ENCODE measurements at places on chromosomes 16 and 17. TPM values are rescaled to one million over a fixed set of nuclear protein-coding genes. Genes with fewer than 3 reads are reported as not detected.

The SLFN12 gene
- total RNA-seq = 16.6 TPM

The LRRC37A gene
- total RNA-seq = 6.8 TPM

The MYCBPAP gene
- 3.5 TPM for total RNA-seq

The GRB7 gene
- total RNA-seq = 28.8 TPM

The PRSS8 gene
- 107 TPM for total RNA-seq

The ITGB4 gene
- total RNA-seq = 14.8 TPM

The ASGR2 gene
- 3.0 TPM for total RNA-seq

The MYH3 gene
- 5.6 TPM for total RNA-seq

The NPIPB6 gene
- total RNA-seq = 5.7 TPM

The UTS2R gene
- total RNA-seq = 0.22 TPM

The TSPAN10 gene
- 4.0 TPM for total RNA-seq

The ALOX12 gene
- not detected for total RNA-seq

The SLC12A3 gene
- not detected for total RNA-seq

The WNT3 gene
- total RNA-seq = 8.1 TPM

The SDR42E1 gene
- total RNA-seq = 0.02 TPM

The PTGES3L gene
- 6.5 TPM for total RNA-seq

The STX1B gene
- 1.0 TPM for total RNA-seq

The VMO1 gene
- 2.0 TPM for total RNA-seq

All from progenitor cell of endocrine pancreas (in vitro differentiated cells).